ENCODE measurements at places on chromosomes 5 and 9.

GRCh38 chr9:133129001-133129795, 8.2 kb upstream of the RALGDS start:
- no peak for DNase-seq

- no peak for DNase-seq
Measured at GRCh38 chr5:67813877-67814539, 401.5 kb upstream of the PIK3R1 start.

DNA sequence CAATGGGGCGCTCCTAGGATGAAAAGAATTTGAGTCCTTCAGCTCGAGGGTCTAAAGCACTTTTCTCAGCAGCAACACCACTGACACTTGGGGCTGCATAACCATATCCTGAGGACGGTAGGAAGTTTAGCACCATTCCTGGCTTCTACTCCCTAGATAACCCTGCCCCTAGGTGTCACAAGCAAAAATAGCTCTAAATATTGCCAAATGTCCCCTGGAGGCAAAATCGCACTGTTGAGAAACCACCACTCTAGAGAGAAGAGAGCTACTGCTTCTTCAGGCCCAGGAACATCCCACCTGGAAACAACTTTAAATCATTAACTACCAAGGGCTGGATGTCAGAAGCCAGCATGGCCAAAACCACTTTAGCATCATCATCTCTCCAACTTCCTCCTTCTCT, 29.8 kb downstream of the MYO10 start:
- no peak for DNase-seq

DNA sequence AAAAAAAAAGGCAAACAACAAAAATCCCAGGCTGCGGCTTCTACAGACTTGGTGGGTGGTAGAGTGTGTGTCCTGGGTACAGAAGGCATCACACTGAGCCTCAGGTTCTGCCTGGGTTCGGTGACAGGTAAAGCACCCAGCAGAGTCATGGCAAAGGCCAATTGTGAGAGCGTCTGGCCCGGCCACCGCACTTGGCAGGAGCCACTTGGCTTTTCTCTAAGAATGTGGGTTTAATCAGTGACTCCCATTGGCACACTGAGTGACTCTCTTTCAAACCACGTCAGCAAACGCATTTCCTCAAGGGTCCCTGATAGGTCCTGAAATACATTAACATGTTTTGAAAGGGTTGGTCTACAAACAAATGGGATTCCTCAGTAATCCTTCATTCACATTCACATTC, 17.0 kb downstream of the COL23A1 start:
- DNase-seq, result no peak

- DNase-seq, result no peak
Measured at GRCh38 chr5:180785121-180785781, 17.4 kb downstream of the MGAT1 start.

GRCh38 chr9:93066978-93067603, 8.6 kb downstream of the SUSD3 start:
- no peak for DNase-seq

DNA sequence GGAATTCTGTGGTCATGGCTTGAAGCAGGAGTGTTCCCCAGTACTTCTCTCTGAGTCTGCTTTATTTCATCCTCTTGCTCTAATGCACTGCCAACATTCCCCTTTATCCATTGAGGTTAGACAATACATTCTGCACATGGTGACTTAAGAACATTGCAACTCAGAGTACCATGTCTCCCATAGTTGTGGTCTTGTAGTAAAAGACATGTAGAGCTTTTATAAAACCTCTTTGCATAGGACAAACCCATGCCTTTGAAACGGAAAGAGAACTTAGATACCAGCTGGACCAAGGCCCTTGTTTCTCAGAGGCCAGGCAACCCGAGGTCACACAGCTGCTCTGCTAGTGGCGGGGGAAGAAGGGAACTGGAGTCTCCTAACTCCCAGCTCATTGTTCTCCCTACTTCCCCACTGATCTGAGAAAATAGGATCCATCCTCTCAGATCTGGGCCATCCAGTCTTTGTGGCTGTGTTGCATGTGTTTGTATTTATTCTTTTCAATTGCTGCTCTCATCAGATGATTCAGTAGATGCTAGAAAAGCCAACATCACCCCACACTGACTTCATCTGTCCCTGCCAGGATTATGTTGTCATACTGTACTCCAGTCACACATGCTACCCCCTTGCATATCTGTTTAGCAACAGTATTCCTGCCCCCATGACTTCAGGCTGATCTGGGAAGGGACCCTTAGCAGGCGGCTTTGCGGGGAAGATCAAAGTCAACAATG, 236.9 kb downstream of the SAXO1 start:
- no peak for DNase-seq

GRCh38 chr9:18331808-18332209, 142.1 kb upstream of the ADAMTSL1 start:
- DNase-seq, result no peak

DNA sequence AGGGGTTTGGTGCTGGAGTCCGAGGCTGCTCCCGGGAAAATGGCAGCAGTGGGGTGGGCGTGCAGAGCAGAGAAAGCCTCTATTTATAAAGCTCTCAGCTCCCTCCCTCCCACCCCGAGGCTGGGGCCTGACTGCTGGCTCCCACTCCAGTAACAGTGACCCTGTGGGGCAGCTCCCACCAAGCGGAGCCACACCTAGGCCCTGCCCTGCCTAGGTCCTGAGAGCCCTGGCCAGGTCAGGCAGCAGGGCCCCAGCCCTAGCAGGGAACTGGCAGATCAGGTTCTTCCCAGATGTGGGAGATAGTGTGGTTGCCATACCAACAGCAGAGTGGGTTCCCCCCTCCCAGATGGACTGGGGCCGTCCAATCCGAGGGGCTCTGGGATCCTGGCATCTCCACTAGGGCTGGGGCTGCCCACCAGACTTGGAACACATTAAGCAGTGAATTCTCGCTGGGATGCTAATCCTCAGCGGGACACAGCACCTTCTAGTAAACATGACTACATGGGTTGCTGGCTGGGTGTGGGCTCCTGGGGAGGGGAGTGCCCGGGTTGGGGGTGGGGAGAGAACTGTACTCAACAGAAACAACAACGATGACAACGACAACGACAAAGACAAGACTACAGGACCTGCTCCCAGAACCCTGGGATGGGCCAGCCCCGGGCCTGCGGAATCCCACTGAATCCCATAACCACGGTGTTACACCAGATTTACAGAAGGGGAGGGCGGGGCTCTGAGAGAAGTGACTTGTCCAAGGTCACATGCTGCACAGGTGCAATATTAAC, 1.5 kb downstream of the SH3GLB2 start:
- no peak for DNase-seq

DNA sequence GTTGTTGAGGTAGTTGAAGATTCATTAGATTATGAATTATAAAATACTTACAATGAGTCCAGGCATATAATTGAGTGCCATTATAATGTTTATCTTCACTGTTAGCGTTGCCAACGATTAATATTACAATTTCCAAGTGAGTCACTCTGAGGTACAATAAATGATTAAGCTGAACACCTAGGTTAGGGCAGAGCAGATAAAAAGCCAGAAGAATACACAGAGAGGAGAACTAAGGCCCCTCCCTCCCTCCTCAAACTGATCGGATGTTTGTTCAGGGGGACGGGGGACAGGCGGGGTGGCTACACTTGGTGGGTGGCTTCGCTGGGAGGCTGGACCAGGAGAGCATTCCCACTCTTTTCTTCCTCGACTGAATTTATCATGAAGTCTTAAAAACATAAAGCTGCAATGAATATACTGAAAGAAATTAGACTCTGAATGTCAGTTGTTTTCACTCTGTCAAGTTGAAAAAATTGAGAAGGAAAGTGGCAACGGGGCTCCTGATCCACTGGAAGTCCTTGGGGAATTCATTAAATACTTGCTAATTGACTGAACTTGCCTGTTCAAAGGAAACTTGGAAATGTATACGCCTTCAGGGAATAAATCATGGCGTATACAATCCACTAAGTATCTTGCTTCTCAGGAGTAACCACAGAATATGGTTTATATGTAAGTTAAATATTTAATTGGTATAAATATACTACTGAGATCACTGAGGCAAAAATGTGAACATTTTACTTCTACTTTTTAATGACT, 198.1 kb downstream of the TSSK1B start:
- no peak for DNase-seq

- DNase-seq, result no peak
Measured at GRCh38 chr9:97742545-97742944, 45.4 kb upstream of the XPA start.

GRCh38 chr5:175664723-175665122, 6.9 kb downstream of the HRH2 start:
- no peak for DNase-seq

GRCh38 chr9:134422301-134423090, 96.2 kb downstream of the RXRA start:
- no peak for DNase-seq

DNA sequence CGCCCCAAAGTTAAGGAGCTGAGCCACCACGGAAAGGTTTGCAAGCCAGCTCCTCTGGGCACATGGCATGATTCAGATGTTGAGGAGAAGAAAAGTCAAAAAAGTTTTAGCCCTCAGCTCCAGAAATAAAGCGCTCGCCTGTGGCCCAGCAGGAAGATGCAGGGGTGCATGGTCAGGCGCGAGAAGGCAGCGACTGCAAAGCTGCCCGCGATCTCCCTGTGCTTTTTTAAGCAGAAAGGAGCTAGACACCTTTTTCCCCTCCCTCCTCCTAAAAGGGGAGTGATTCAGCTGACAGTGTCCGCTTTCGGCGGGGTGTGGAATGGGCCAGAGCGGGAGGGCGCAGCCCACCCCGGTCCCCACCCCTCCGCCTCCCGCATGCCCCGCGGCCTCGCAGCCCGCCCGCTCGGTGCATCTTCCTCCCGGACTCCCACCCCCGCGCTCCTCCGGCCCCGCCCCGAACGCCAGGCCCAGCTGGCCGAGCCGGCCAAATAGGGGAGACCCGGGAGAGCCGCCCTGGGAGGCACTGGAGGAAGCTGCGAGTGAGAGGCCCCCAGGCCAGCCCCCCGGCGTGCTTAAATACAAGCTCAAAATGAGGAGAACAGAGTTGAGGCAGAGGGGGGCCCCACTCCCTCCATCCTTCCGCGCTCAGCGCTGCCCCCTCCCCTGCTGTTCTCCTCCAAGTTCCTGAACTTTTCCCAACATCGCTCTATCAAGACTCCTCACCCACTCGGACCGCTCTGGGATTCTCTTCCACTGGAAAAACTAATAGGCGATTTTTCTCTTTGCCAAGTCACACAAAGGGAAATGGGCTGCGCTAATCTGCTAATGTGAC, at the start of gene ADAMTS12:
Gene ADAMTS12 (minus strand): TSS at position 203 of the 832 bp plus-strand sequence. CDS start 134 bp downstream, at position 69.
- no peak for DNase-seq

DNA sequence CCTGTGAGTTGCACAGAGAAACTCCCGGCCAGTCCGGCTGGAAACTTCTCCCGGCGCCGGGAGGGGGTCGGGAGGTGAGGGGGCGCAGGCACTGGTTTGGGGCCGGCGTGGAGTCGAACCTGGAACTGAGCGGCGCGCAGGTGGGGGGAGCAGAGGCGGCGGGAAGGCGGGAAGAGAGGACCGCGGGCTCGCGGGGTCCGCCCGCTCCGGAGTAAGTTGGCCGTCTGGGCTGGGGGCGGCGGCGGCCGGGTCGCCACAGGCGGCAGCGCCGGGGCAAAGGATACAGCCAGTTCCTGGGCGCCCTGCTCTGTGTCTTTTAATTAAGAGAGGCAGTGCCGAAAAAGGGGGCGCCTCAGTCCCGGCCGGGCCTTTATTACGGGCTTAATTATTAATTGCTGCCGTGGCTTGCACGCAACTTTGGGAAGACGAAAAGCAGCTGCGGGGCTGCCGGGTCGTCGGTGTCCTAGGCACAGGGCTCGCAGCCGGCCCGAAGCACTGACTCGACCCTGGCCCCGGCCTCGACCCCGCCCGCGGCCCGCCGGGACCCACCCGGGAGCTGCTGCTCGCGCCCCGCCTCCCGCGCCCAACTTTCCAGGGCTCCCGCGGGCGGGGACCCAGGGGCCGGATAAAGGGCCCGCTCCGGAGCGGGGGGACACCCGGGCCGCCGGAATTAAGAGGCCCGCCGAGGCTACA, 1.1 kb downstream of the NTNG2 start:
- no peak for DNase-seq

- DNase-seq, result no peak
Measured at GRCh38 chr9:108181441-108181840, 674.3 kb downstream of the ACTL7B start.

DNA sequence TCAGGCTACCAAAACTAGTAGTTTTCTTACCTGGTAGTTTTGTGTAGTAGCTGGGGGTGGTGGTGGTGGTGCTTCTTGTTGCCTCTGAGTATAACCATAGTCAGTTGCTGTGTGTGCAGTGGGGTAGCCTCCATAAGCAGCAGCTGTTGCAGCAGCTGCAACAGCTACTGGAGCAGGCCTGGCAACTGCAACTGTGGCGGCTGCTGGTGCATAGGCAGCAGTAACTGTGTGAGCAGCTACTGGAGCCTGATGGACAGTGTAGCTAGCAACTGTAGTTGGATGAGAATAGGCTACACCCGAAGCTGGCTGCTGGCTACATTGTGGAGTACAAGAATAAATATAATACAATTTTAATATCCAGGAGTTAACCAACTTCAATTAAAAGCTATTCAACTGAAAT, 24.7 kb downstream of the ZFR start:
- DNase-seq, result no peak

- no peak for DNase-seq
Measured at GRCh38 chr9:36036253-36036779, 397 bp upstream of the RECK start.

DNA sequence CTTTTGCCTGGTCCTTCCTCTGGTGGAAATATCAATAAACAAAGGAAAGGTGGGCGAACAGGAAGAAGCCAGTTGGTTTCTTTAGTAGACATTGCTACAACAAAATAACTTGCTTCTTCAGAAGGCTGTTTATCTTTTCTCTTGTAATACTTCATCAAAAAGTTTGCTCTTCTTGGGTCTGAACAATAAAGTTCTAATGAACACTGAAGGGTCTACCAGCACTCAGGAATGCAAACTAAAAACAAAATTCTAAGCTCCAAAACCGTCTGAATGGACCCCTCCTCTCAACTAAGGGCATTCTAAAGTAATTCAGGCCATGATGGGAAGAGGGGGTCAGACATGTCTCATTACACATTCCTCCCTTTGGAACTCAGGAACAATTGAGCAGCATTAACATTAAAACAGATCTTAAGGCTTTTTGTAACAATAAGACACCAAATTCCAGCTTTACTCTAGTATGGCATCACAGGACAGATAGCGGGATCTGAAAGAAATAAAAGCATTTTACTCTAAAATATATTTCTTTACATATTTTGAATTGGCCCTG, 2.3 kb downstream of the TBCA start:
- no peak for DNase-seq

- DNase-seq, result no peak
Measured at GRCh38 chr9:70486127-70486526, 71.7 kb upstream of the KLF9 start.

- DNase-seq, result no peak
Measured at GRCh38 chr5:1832511-1833250, 31.5 kb downstream of the NDUFS6 start.

Measured in stimulated activated CD8-positive, alpha-beta memory T cell treated with anti-CD3 and anti-CD28 coated beads, Interleukin-7, amount 100 ng/mL, for 1 hour (primary cell).